ENCODE measurements at places on chromosomes 2 and 18.

- DNase-seq = peak; percentile 74
Measured at GRCh38 chr2:191114403-191114886, 36.3 kb downstream of the STAT4 start.

GRCh38 chr2:225534697-225535096 is 135.2 kb downstream of the NYAP2 start:
- DNase-seq = no peak

GRCh38 chr2:15152382-15152781 is 408.8 kb downstream of the NBAS start:
- no peak for DNase-seq

DNA sequence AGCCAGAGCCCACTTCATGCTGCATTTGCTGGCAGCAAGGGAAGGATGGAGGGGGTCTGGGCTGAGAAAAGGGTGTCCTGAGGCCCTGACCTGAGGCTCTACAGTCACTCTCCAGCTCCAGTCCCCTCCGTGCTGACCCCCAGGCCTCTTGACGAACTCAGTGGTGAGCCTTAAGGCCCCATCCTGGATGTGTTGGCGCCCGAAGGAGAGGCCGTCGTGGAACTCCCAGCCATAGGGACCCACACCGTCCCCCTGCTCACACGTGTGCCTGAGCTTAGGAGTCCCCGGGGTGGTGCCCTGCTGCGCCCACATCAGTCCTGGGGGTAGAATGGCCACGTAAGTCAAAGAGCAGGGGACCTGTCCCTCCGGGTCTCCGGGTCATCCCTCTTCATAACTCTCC is 776 bp downstream of the MOGS start:
- no peak for DNase-seq

- DNase-seq = no peak
Measured at GRCh38 chr2:190036071-190036470, 26.5 kb downstream of the MSTN start.

GRCh38 chr18:10262566-10262965 is 191.9 kb upstream of the APCDD1 start:
- DNase-seq = no peak

GRCh38 chr2:12043131-12043530 is 296.7 kb downstream of the LPIN1 start:
- no peak for DNase-seq

DNA sequence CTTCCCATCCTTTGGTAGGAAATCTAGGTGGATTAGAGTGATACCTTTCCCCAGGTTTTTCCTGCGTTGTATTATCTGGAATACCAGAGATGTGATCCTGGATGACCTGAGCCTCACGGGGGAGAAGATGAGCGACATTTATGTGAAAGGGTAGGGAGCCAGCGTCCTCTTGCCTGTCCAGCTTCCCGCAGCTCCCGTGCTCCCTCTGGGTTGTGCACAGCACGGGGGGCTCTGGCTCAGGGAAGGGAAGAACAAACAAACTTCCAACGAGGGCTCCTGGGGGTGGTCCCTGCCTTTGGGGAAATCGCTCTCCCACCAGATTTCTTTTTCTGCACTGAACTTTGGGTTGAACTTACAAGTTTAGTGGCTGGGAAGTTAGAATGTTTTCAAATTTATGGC is 215.7 kb downstream of the DYSF start:
- no peak for DNase-seq

GRCh38 chr2:97870396-97870843 is 125.3 kb downstream of the TMEM131 start:
- DNase-seq = peak; percentile 76

- no peak for DNase-seq
Measured at GRCh38 chr2:99776906-99777646, 287.3 kb upstream of the REV1 start.

DNA sequence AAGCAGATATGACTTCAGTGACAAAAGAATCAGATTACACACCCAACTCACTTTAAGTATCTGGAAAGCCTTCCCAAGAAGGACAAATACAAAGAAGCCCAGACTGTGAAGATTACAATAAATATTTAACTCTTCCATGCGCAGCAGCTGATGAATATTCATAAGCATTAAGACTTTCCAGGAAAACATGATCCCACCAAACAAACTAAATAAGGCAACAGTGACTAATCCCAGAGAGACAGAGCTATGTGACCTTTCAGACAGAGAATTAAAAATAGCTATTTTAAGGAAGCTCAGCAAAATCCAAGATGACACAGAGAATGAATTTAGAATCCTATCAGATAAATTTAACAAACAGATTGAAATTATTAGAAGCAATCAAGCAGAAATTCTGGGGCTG is 108.2 kb upstream of the UBE2E3 start:
- no peak for DNase-seq

DNA sequence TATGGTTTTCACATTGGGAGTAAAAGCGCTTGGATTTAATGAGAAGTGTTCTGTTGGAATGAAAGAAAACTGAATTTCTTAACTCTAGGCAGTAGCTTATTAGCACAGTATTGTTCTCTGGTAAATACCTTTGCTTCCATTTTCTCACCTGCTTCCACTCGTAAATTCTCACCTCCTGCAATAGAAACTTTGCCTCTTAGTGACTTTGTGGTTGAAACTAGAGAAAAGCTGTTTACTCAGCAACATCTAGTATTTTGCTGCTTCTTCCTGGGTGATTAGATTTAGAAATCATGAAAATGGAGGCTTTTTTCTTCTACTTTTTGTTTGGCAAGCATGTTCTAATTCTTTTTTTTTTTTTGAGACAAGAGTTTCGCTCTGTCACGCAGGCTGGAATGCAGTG is 385.4 kb downstream of the SPAG16 start:
- no peak for DNase-seq

DNA sequence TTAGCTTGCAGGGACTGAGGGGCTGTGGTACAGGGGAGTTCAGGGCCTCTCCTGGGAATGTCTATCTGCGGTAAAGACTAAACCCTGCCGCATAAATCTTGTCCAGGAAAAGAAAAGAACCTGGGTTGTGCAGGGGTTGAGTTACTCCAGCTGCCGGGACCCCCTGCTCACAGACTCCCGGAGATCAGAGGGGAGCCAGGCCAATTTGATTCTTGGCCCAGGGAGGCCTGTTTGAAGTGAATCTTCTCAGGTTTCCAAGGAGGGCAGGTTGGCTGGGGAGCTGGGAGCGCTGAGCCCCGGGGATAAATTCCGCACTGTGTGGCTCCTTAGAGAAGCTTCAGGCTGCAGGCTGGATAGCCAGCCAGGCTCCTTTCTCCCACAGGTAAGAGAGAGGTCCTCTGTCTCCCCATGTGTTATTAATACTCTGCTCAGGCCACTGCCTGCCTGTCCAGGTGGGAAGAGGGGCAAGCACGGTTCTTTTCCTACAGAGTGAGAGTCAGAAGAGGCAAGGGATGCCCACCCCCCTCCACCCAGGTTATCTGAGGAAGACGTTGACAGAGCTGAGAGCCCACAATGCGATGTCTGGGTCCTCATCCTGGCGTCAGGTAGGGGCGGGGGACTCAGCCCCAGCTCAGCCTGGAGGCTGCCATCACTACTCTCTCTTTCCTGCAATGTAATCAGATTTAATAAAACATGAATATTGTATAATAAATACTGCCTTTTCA is 82.7 kb downstream of the LONRF2 start:
- DNase-seq = no peak

GRCh38 chr2:110863726-110864125 is 131.4 kb downstream of the ACOXL start:
- no peak for DNase-seq

GRCh38 chr2:33451825-33452224 is 24.6 kb upstream of the RASGRP3 start:
- DNase-seq = no peak

DNA sequence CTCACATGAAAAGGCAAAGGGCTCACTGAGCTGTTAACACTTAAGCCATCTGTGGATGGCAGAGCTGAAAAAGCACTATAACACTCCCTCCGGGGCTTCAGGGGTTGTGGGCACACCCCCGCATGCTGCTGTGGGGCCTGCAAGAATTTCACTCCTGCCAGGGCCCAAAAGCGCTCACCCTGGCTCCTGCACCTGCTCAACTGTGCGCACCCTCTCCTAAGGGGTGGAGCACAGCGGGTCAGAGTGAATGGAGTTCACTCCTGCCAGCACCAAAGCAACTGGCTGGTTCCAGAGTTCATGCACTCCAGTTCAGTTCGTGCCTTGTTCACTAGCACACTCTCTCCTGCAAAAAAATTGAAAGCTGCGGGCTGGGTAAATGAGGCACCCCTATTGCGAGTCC is 814.2 kb upstream of the SLC39A10 start:
- DNase-seq = no peak

- no peak for DNase-seq
Measured at GRCh38 chr18:901761-902160, 2.9 kb upstream of the ADCYAP1 start.

GRCh38 chr2:25236736-25237135 is 68.4 kb upstream of the POMC start:
- DNase-seq = no peak

GRCh38 chr2:185628985-185629384 is 109.6 kb upstream of the FSIP2 start:
- peak; percentile 8 for DNase-seq

Measured in activated naive CD4-positive, alpha-beta T cell treated with anti-CD3 and anti-CD28 coated beads for 36 hours (primary cell).